ENCODE measurements at places on chromosomes 5 and 9. TPM values are rescaled to one million over a fixed set of nuclear protein-coding genes. Genes with fewer than 3 reads are reported as not detected.

The CYLC2 gene
- polyA plus RNA-seq: not detected

The NDUFAF2 gene
- 51.2 TPM for polyA plus RNA-seq

The NKD2 gene
- polyA plus RNA-seq: 7.4 TPM

The LCN1 gene
- polyA plus RNA-seq: 0.37 TPM

The PCDHA11 gene
- polyA plus RNA-seq: 6.1 TPM

The PRDM9 gene
- not detected for polyA plus RNA-seq

The PCDHB16 gene
- polyA plus RNA-seq: 1.6 TPM

The SHLD3 gene
- 1.7 TPM for polyA plus RNA-seq

The HK3 gene
- not detected for polyA plus RNA-seq

- H3K36me3 ChIP-seq: no peaks in the 10 kb centered on the region
- no peak overlapping the region for H3K4me3 ChIP-seq
- no peak overlapping the region for H3K27ac ChIP-seq
- peaks cover 10% of the 10 kb centered on the region for H3K4me1 ChIP-seq
- no peaks in the 10 kb centered on the region for H3K27me3 ChIP-seq
These were observed 35.5 kb downstream of the OLFML2A start for GRCh38 chr9:124812441-124812876.

- no peak for DNase-seq
- no peaks in the 10 kb centered on the region for H3K4me1 ChIP-seq
- no peaks in the 10 kb centered on the region for H3K36me3 ChIP-seq
- H3K27ac ChIP-seq: no peak overlapping the region
These were observed 13.1 kb downstream of the DIAPH1 start for GRCh38 chr5:141605523-141606277.

GRCh38 chr5:58136406-58136805, 323.5 kb downstream of the PLK2 start:
- no peak overlapping the region for H3K4me3 ChIP-seq
- no peaks in the 10 kb centered on the region for H3K36me3 ChIP-seq
- no peak for DNase-seq
- no peaks in the 10 kb centered on the region for H3K4me1 ChIP-seq
- no peaks in the 10 kb centered on the region for H3K27me3 ChIP-seq

DNA sequence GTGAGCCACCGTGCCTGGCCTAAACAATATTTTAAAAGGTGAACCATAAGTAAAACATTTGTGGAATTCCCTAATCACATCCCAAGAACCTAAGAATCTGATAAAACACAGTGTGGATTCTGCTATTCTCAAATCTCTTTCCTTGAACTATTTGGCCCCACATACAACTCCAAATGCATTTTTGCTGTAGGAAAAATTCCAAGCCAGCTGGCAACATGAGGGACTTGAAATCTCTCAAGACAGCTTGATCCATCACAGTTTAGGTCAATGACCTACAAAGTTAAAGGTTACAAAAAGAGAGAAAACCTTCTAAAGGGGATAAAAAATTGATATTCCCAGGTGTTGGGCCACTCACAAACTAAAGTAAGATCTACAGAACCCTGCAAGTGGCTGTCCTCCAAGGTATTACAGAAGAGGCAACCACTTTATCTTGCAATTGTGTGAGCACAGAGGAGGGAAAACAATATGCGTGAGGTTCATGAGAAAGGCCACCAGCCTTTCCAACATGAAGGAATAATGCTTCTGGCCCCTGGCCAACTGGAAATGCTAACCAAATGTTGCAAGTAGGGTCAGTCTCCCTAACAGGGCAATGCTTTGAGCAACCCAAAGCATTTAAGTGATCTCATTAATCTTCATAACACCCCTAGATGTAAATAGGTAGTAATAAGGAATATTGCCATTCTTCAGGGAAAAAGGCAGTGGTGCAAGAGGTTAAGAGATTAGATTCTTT, 221.4 kb downstream of the SEMA5A start:
- peak; percentile 58 for DNase-seq
- H3K4me3 ChIP-seq: no peak overlapping the region
- H3K4me1 ChIP-seq: no peaks in the 10 kb centered on the region
- H3K36me3 ChIP-seq: no peaks in the 10 kb centered on the region

DNA sequence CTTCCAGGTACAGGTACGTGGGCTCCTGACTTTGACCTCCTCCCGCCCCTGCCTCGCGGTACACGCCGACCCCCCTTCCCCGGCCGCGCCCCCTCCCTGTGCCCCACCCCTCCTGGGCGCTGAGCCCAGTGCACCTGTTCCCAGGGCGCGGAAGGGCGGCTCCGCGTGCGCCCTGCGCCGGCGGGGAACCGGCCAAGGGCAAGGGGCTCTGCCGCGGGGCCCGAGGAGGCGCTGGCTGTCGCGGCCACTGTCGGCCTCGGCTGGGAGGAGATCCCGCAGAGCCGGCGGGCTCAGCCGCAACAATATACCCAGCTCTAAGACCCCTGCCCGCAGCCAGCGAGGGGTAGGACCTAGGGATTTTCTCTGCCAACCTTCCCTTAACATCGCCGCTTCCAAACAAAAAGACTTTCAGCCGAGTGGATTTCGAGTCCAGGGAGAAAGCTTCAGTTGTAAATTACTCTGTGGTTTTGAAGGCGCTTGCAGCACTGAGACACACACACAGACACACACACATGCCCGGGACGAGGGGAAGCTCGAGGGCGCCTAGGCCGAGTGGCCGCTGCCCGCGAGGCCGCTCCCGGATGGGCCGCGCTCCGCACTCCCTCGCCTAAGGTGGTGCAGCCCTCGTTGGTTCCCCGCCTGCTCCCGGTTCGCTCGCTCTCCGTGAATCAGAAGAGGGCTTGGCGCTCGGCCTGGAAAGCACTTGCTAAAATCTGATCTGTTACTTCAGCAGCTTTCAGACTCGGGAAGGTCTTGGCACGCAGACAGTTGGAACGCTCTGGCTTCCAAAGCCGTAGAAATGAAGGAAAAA, 1.2 kb downstream of the FGF18 start:
- DNase-seq: peak; percentile 92
- H3K27me3 ChIP-seq: peaks cover 6% of the 10 kb centered on the region
- peaks cover 22% of the 10 kb centered on the region for H3K4me1 ChIP-seq
- peaks cover 6% of the 10 kb centered on the region for H3K36me3 ChIP-seq

DNA sequence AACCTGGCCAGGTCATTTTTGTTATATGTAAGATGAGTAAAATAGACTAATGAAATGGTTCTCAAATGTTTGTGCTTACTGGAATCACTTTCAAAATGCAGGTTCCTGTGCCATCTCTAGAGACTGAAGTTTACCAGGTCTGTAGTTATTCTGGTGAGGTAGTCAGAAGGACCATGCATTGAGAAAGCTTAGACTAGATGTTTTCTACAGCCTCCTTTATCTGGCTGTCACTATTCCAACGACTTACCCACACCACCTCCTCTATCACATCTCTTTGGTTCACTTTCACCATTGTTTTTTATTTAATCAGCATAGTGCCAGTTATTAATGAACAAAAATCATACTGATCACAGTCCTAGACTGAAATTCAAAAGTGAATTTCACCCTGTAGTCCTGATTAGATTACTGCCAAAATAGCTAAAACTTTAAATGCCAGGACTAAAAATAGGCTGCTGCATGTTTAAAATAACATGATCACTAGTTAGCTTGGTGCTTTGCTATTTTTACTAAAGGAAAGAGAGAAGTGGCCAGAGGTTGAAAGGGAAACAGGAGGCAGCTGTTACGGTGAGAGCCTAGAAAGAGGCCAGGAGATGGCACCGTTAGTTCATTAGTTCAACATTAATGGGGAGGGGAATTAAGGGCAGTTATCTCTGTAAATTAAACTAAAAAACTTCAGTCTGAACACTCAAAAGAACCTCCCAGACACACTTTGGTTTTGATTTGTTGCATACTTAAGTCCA, 13.9 kb upstream of the FNIP1 start:
- no peaks in the 10 kb centered on the region for H3K27me3 ChIP-seq
- H3K36me3 ChIP-seq: no peaks in the 10 kb centered on the region
- H3K4me1 ChIP-seq: peaks cover 10% of the 10 kb centered on the region
- no peak overlapping the region for H3K4me3 ChIP-seq
- peak; percentile 27 for DNase-seq

DNA sequence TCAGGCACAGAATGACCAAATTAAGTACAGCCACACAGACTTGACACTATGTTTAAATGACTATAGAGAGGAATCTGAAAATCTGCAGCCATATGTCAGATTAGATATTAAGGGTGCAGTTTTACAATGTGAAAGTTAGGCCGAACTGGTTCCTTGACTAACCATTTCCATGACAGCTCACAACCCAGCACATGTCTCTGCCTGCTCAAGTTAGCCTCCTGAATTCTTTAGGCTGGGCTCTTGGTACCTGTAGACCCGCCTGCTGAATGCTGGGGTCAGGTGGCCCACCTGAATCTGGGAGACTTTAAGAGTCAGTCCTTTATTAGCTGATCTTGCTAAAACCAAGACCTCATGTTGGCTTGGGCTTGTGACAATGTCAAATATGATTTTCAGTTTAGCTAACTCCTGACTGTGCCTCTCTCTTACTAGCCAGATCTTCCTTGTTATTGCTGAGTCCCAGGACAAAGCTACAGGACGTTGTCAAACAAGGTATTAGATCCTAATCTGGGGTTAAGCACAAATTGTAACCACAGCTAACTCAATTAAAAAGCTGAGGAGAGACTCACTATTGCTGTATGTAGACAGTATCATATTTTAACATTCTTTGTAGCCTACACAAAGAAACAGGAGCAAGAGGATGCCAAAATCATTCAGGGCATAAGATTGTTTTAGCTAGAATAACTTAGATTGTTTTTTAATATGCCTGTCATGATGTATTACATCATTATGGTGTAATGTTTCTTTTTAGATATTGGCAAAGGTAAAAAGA, 490.9 kb downstream of the SEMA5A start:
- peaks cover 6% of the 10 kb centered on the region for H3K4me1 ChIP-seq
- no peak for DNase-seq
- H3K4me3 ChIP-seq: no peak overlapping the region
- no peak overlapping the region for H3K27ac ChIP-seq
- no peaks in the 10 kb centered on the region for H3K36me3 ChIP-seq

DNA sequence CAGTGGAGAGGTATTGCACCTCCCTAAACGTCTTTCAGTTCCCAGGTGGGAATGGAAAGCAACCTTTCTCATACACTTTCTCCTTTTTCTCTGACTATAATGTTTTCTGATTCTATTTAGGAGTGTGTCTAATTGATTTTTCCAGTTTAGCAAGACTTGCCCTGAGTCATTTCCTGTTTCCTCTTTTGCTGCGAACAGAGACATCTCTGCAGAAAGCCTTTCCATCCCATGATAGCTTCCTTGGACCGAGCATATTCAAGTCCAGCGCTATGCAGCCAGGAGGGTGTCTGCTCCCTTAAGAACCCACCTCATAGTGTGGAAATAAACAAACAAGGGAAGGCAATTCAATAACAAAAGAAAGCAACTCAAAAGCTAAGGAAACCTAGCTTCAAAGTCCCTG, 60.0 kb upstream of the CDH6 start:
- H3K4me3 ChIP-seq: no peak overlapping the region
- H3K4me1 ChIP-seq: no peaks in the 10 kb centered on the region
- no peaks in the 10 kb centered on the region for H3K27me3 ChIP-seq
- no peaks in the 10 kb centered on the region for H3K36me3 ChIP-seq

DNA sequence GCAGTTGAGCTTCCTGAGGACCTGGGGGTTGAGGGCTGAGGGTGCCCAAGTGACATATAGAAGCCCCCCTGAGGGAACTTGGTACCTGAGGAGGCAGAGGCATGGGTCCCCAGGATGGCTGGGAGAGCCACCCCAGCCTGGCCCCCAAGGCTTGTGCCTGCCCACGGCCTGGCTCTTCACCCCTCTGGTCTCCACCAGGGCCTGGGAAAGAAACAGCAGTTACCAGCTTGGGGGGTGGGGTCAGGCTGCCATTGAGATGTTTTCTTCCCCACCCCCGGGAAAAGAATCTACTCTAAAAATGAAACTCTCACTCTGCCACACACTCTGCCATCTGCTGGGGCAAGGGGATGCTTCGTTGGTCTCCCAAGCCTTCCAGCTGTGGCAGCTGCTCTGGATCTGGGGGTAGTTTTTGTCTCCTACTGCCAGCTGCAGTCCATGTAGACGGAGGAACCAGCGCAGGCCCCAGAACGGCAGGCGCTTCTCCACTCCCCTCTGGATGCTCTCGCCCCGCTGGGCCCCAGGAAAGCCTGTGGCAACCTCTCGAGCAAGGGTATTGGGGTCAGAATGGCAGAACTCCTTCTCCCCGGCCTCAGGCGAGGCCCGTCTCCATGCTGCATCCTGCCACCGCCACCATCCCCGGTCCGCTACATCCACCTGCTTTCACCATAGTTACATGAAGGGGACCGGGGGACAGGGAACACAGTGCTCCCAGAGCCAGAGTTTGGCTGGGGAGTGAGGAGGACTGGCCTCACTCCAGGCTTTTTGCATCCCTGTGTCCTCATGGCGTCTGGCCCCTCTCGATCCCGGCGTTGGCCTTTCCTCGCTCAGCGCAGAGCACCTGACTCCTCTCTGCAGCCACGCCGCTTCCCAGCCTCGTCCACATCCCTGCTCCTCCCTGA, 123.5 kb downstream of the DAB2IP start:
- no peak overlapping the region for H3K4me3 ChIP-seq
- H3K4me1 ChIP-seq: peaks cover 10% of the 10 kb centered on the region
- no peaks in the 10 kb centered on the region for H3K27me3 ChIP-seq
- no peak for DNase-seq

DNA sequence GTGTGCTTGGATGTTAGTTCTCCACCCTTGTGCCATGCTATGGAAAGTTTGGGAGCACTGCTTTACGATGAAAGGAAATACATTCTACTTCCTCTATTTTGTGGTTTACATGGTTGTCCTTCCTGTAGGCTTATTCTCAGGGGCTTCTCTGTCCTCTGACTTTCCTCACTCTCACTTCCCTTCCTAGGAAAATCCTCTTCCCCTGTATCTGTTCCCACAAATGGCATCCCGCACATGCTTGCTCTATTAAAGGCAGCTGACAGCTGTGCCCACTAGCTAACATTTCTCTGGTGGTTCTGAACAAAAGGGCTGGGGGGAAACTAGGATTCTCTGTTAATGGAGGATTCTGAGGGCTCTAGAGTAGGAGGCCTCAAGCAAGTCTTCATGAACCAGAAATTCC, 52.4 kb downstream of the FAM170A start:
- no peak for DNase-seq
- H3K27ac ChIP-seq: no peak overlapping the region
- H3K27me3 ChIP-seq: no peaks in the 10 kb centered on the region
- H3K4me3 ChIP-seq: no peak overlapping the region
- no peaks in the 10 kb centered on the region for H3K36me3 ChIP-seq
- H3K4me1 ChIP-seq: no peaks in the 10 kb centered on the region

GRCh38 chr5:157431544-157432200, 28.3 kb upstream of the NIPAL4 start:
- no peaks in the 10 kb centered on the region for H3K27me3 ChIP-seq
- no peak overlapping the region for H3K4me3 ChIP-seq
- no peaks in the 10 kb centered on the region for H3K36me3 ChIP-seq
- H3K4me1 ChIP-seq: no peaks in the 10 kb centered on the region
- peak; percentile 40 for DNase-seq
- no peak overlapping the region for H3K27ac ChIP-seq

DNA sequence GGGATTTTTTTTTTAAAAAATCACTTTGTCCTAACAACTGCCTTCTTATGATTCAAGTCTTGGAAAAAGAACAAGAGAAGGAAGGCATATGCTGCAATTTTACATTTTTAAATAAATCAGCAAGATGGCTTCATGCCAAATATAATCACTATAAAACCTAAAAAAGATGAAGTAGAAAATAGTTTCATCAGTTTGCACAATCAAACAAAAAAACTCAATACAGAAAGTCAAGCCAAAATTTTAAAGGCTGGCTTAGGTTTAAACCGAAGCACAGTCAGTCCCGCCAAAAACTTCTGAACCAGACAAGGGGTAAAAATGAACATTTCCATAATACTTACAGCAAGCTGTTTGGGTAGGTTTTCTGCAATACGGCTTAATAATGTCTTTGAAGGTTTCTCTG, 57.3 kb downstream of the ZFR start:
- peak; percentile 42 for DNase-seq
- H3K27ac ChIP-seq: no peak overlapping the region
- no peaks in the 10 kb centered on the region for H3K4me1 ChIP-seq
- H3K4me3 ChIP-seq: no peak overlapping the region

- no peaks in the 10 kb centered on the region for H3K36me3 ChIP-seq
- no peaks in the 10 kb centered on the region for H3K4me1 ChIP-seq
These were observed 47.0 kb upstream of the MROH2B start for GRCh38 chr5:41118177-41118576.
